ENCODE measurements at places on chromosomes 7 and 10.

DNA sequence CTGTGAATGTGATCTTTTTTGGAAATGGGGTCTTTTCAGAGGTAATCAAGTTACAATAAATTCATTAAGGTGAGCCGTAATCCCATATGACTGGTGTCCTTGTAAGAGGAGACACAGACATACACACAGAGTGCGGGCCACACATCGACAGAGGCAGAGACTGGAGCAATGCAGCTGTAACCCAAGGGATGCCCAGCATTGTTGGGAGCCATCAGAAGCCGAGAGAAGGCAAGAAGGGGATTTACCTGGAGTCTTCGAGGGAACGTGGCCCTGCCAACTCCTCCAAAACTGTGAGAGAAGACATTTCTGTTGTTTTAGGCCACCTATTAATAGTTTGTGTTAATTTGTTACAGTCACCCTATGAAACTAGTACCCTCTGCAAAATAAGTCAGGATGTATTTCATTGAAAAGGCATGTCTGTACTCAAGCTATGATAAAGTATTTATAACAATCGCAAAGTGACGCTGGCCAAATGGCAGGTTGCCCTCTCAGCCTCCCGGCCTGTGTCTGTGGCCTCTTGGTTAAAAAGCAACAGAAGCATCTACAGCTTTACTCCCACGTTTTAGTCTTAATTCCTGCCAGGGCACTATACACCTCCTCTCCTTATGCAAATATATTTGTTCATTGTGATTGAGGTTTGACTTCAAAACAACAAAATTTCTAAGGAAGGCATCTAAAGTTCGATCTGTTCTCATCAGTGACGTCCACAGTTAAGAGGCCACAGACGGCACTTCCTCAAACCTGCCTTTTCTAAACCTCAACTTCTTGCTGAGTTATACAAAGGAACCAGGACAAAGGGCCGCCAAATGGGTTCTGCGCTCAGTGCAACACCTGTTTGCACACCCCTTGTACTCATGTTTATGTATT is 46.8 kb downstream of the HIPK2 start:
- peak; percentile 69 for DNase-seq

DNA sequence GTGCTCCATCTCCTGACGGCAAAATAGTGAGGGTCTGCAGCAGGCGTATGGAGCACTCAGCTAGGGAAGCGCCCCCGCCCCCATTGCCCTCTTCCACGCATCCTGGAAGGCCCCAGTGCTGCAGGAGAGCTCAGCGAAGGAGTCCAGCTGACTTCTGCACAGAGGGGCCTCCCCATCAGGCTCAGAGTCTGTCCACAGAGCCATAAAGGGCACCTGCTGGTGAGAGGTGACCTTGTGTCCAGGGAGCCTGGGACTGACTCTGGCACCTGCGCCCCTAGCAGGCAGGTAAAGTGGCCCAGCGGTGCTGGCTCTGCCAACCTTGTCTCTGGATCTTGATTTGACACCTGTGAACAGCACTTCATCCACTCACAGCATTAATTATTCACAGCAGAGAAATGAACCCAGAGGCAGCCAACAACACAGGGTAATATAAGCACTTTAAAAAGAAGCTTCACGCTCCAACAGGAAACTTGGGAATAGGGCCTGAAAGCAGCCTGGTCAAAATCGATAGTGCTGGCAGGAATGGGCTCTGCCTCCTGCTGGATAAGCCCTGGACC is 59.6 kb downstream of the VOPP1 start:
- DNase-seq = no peak

GRCh38 chr7:42233695-42234331 is 3.2 kb downstream of the GLI3 start:
- peak; percentile 56 for DNase-seq

- DNase-seq = no peak
These were observed 1.4 kb upstream of the TRA2A start for GRCh38 chr7:23533238-23533604.

GRCh38 chr10:59752278-59752940 is 846 bp downstream of the MRLN start:
- DNase-seq = no peak

DNA sequence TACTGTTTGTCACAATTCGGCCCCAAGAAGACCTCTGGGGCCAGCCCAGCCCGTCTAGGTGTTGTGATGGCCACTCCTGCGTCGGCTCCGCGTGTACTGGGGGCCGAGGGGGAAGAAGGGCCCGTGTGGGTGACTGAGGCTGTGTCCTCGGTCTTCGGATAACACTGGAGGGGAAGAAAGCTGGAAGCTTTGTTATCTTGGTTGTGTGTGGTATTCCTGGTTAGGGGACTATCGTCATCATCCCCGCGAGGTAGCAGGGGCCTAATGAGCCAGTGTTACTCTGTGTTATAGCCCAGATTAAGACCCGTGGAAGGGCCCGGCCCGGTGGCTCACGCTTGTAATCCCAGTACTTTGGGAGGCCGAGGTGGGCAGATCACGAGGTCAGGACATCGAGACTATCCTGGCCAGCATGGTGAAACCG is 854 bp downstream of the MTG1 start:
- no peak for DNase-seq

DNA sequence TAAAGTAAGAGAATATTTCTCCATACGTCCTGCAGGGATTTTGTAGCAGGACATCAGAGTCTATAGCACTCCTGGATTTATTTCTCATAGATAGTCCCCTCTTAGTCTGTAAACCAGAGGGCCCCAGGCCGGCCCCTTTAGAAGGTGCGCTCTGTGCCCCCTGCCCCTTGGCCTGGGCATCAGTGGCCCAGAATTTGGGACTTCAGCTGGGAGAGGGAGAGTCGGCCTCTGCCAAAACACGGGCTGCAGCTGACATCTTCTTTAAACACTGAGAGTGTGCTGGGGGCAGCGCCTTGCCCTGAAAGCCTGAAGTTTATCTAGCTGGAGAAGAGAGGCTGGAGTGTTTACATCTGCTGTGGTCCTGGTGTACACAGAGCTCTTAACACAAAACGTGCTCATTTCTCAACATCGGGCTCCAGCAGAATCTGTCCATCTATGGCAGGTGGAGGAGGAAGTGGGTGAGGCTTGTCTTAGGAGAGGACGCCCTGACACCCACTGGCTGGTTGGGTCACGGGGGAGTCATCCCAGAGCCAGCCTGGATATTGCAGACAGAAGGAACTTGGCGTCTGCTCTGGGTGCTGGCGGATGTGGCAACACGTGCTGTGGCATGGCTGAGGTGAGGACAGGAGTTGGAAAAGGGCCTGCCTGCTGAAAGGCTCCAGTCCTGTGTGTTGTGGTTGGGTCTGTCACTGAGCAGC is 5.0 kb upstream of the TACR2 start:
- DNase-seq = no peak

DNA sequence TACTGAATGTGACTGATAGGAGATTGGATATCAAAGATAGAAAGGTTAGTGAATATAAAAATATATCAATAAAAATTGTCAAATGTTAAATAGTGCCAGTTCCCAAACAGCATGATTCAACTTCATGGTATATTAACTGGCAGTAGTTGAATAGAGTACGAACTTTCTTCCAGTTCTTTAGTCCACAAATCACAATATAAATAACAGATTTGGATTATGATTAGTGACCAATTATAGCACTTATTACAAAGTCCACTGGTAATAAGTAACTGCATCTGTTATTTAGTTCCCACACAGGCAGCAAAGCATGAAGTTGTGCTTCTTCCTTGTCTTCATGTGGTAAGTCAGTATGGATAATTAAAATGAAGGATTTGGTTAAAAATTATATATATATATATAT is 243.0 kb upstream of the VWC2 start:
- no peak for DNase-seq

- peak; percentile 58 for DNase-seq
These were observed 2.1 kb upstream of the PPIA start for GRCh38 chr7:44794331-44794730.

DNA sequence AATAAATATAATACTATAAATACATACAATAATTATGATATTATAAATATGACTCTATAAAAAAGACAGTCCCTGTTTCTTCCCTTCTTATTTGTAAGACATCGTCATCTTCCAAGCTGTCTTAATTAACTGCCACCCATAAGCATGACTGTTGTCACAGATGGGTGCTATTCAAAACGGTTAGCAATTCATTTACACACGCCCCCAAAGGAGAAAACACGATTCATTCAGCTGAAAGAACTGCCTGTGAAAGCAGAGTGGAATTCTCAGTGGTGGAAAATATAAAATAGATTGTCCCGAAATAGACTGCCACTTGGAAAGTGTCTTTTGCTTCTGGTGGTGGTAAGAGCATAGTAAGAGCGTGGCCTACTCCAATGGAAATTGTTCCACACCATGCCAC is 48.9 kb upstream of the ELMO1 start:
- DNase-seq = no peak

DNA sequence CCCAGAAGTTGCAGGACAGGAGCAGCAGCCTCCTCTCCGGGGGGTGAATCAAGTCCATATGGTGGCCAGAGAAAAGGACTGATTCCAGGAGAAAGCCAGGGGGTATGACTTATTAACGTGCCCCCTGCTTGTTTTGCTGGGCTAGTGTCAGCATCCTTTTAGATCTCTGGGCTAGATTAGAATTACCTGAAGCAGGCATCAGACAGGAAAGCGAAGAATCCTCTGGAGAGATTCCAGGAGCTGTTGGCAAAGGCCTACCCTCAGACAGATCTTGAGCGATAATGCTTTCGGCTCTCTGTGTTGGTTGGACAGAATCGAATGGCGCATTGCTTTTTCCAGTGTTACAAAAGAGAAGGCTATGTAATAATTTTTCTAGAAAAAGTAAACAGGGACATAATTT is 164.0 kb upstream of the GLI3 start:
- no peak for DNase-seq

- DNase-seq = no peak
These were observed 178.4 kb downstream of the EXOC4 start for GRCh38 chr7:133431134-133431724.

DNA sequence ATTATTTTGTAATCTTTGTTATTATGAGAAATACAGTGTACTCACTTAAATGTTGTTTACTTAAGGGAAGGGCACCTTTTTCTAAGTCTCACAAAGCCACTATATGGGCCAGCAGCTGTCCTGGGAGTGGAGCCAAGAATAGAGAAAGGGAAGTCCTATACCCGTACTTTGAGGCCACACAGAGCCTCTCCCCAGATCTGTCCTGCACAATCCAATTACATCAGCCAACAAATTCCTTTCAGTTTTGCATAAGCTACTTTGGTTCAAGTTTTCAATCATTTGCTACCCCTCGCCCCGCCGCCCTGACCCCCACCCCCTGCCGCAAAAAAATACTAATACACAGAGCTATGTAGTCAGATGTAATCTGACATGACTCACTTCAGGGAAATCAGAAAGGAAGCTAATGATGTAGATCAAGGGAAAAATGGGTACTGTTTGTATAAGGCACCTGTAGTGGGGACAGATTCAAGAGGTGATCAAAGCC is 297.4 kb upstream of the NEBL start:
- DNase-seq = no peak

DNA sequence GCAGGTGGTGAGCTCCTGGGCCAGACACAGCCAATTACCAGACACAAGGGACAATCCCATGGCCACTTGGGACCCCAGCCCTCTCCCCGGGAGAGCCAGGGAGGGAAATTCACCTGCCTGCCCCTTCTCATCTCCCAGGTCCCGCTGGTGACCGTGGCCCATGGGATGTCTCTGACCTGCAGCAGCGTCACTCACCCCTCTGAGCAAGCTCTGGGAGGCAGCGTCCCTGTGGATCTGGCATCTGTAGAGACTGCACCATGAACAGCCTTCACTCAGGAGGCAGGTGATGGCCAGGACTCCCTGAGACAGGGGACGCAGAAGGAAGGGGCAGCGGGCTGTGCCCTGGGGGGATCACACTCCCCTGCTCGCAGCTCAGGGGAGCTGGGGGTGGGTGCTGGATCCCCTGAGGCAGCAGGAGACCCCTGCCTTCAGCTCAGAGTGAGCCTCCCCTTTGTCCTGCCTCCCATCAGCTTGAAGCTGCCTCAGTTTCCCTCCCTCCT is 90.8 kb downstream of the FOXL3 start:
- DNase-seq = no peak

- DNase-seq = peak; percentile 82
These were observed 73.2 kb upstream of the ST8SIA6 start for GRCh38 chr10:17527514-17528146.

DNA sequence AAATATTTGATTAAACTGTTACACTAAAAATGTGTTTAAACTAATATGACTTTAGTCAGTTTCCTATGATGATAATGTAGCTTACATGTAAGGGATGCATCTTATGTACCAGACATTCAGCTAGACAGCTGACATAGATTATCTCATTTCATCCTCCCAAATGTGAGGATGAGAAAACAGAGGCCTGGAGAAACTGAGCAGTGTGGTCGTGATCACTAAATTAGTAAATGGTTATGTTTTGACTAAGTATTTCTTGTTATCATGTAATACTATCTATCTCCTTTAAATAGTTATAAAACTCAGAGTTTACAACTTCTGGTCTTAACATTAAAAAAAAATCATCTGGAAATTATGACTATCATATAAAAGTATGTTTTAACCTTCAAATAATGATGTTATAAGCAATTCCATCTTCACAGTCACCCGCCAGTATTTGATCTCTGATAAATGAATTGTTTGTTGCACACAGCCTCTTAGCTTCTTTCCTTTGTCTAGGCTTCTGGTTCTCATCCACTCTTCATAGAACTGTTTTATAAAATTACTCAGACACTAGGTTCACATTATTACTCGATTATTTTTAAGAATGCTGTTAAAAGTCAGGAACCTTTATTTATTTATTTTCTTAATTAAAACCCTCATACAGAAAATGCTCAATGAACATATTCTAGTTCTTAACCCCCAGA is 33.6 kb upstream of the HDAC9 start:
- no peak for DNase-seq

- DNase-seq = no peak
These were observed 88.4 kb upstream of the RHEB start for GRCh38 chr7:151608031-151608551.

DNA sequence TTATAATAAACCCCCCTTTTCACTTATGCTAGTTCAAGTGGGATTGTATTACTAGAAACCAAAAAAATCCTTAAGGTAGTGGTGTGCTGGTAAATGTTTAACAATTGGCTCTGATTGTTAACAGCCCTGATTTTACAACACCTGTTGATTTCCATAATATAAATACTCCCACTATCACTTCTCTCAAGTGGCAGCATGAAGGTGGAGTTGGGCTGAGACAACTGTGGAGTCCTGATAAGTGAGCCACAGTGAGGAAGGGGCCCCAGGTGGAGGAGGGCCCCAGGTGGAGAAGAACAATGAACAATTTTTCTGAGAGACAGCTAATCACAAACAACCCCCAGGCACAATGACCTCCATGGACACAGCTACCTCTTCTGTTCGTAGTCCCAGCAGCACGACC is 26.4 kb downstream of the SSMEM1 start:
- DNase-seq = no peak

- DNase-seq = peak; percentile 92
These were observed 71.2 kb downstream of the WNT2 start for GRCh38 chr7:117251687-117252086.

DNA sequence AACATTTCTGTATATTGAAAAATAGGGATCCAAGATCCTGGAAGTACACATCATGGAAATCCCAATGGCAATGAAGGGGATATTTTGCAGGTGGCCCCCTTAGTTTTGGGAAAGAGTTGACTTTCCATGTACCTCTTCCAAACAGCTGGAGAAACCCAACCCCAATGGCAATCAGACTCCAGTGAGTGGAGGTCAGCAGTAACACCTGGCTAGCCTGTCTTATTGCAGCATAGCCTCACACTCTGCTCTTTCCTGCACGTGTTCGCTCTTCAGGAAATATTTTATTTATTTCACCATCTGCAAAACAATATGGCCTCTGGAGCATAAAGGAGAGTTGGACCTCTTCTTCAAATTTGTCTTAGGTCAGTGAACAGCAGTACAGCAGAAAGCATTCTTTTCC is 340.0 kb upstream of the NRP1 start:
- DNase-seq = no peak
